Fibroblast of skin of right quadriceps (primary cell): ENCODE measurements at places on chromosomes 16 and 17.

DNA sequence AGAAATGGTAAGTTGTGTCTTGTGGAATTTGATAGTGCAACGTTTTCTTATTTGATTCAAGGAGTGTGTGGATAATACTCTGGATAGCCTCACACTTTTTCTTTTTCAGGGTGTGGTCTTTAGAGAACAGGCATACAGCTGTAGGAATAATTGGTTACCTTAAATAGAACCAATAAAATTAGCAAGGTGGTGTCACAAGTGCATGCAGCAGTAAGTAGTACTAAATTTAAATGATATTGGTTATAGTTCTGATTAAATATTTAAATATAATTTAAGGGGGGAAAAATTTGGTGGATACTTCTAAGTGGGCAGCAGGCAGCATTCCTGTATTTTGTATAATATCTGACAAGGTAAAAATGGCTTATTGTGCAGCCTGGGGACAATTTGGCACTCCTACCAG lies 3.7 kb downstream of the HAPSTR1 start:
- no peak for DNase-seq

DNA sequence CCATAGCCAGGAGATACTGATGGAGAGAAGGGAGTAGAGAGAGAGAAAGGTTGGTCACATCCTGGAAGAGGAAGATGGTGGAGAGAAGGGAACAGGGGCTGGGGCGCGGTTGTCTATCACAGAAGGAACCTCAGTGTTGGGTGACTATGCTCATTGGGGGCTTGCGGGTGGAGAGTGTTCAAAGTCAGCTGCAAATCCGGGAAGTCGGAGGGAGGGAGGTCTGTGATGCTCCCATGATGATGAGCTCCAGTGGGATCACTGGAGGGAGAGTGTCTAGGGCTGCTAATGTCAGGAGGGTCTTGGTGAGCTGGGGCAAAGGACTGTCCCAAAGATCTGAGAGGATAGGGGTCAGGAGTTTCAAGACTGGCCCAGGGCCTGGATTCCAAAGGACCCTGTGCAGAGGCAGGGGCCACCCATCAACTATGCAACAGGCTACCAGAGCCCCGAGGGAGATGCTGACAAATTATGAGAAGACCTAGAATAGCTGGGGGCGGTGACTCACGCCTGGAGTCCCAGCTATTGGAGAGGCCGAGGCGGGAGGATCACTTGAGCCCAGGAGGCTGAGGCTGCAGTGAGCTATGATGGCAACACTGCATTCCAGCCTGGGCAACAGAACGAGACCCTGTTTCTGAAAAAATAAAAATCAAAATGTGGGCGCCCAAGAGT lies 2.6 kb downstream of the SPDYE4 start:
- DNase-seq: no peak

- DNase-seq: no peak
Observed at GRCh38 chr17:54947396-54947795, 21.1 kb downstream of the COX11 start.

GRCh38 chr16:67445913-67446907 lies 15.3 kb downstream of the HSD11B2 start:
- no peak for DNase-seq
